Mesothelial cell of epicardium (in vitro differentiated cells): ENCODE measurements at places on chromosomes 3 and 15. TPM values are rescaled to one million over a fixed set of nuclear protein-coding genes. Genes with fewer than 3 reads are reported as not detected.

The LRRC34 gene
- 4.3 to 5.3 TPM (median 5.1 TPM) in 3 replicates for total RNA-seq

The CDC25A gene
- total RNA-seq, result 12.1 to 13.1 TPM (median 13.0 TPM) in 3 replicates

GRCh38 chr15:76979996-76980520, 14.9 kb upstream of the PSTPIP1 start:
- no peak for DNase-seq

DNA sequence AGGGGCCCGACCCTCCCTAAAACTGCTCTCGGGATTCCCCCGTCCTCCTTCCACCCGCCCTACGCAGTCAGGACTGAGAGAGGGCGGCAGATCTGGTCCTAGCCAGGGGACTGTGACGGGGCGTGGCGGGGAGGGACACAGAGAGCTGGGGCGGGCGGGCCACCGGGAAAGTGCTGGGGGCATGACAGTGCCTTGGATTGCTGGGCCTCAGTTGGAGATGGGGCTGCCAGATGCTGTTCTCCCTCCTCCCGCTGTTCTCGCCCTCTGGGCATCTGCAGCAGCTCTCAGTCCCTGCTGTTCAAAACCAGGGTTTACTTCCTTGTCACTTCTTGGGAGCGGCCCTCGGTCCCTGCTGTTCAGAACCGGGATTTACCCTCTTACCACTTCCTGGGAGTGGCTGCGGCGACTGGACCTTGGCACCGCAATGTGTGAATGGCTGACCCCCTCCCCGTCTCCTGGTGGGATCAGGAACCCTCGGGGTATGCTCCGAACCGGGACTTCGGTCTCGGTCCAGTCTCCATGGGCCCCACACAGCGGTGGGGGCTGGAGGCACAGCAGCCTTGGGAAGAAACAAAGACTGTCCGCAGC, 1.8 kb upstream of the RPP25 start:
- no peak for DNase-seq

DNA sequence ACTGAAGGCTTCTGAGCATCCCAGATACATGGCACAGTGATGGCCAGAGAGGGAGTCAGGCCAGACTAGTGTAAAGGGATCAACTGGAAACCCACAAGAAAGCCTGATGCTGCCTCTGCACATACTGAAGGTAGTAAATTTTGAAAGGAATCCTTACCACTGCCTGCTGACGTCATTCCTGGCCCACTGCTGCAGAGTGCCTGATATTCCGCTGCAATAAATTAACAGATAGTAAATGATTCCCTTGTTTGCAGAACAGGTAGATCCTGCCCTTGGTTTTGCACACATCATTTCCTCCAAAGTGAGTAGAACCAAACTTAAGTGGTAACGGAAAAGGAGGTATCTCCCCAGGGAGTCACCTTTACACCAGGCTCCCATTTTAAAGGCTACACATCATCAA, 146.7 kb downstream of the FBN1 start:
- DNase-seq, result no peak

DNA sequence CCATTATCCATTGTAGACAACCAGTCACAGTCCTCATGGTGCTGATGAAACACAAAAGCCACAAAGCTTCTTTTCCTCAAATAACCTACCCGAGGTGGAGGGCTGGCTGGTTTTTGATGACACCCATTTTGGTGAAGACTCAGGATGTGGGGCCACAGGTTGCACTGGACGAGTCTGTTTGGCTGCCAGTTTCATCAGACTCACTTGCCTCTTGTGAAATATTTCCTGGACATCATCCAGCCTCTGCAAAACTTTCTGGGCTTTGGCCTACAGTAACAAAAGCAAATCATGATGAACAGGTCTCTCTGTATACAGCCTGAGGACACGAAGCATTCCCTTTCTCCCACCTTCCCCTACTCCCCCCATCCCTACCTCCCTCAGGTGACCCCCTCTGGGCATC, 42.2 kb downstream of the B3GNT5 start:
- DNase-seq, result no peak

- peak; percentile 35 for DNase-seq
These were observed 488 bp downstream of the THSD4 start for GRCh38 chr15:71115567-71116351.

DNA sequence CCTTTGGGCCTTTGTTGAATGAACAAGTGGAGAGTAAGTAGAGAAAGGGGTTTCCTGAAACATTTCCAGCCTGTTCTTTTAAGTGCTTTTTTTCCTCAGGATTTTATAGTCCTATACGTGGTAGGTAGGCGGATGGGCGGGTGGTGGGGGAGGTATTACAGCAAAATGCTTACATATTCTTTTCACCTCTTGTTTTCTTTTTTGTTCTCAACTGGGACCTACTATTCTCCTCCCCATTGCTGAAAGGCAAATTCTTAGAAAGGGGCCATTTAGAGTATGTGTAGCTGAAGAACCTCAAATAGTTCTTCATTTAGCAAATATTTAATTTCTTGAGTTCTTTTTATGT, 135.8 kb downstream of the FNDC3B start:
- DNase-seq, result no peak
